HCT116 (cell line): ENCODE measurements at places on chromosomes 4 and X. TPM values are rescaled to one million over a fixed set of nuclear protein-coding genes. Genes with fewer than 3 reads are reported as not detected.

C4orf33 gene
- 8.6 TPM for total RNA-seq

MEPE gene
- not detected for total RNA-seq

VCX3A gene
- not detected for total RNA-seq

NAP1L3 gene
- total RNA-seq = not detected

PACRGL gene
- total RNA-seq = 26.4 TPM

MSX1 gene
- 59.9 TPM for total RNA-seq

TKTL2 gene
- not detected for total RNA-seq

EMCN gene
- total RNA-seq = not detected

XAGE1B gene
- total RNA-seq = not detected

CSN1S1 gene
- not detected for total RNA-seq

CTAG2 gene
- not detected for total RNA-seq
